Tibial nerve (tissue), 4 donors: ENCODE measurements at places on chromosomes 1 and 21.

- DNase-seq = no peak
These were observed 1.2 kb downstream of the NEXN start for GRCh38 chr1:77889671-77890070.

DNA sequence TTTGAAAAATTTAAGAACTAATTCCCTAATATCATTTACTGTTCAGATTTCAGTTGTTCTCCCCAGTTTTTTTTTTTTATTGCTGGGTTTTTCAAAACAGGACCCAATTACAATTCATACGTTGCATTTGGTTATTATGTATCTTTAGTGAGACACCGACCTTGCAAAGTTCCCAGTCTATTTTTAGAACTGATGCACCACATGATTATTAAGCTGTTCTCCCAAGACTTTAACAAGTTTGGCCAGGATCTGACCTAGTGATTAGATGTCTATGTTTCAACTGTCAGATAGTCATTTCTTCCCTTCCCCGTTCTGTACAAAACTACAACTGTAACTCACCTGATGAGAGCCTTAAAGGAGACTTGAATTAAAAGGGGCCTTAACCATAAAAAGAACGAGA, 7.9 kb downstream of the UBE2T start:
- DNase-seq = no peak

- DNase-seq = no peak
These were observed 17.5 kb upstream of the ZFP69B start for GRCh38 chr1:40432644-40433390.

DNA sequence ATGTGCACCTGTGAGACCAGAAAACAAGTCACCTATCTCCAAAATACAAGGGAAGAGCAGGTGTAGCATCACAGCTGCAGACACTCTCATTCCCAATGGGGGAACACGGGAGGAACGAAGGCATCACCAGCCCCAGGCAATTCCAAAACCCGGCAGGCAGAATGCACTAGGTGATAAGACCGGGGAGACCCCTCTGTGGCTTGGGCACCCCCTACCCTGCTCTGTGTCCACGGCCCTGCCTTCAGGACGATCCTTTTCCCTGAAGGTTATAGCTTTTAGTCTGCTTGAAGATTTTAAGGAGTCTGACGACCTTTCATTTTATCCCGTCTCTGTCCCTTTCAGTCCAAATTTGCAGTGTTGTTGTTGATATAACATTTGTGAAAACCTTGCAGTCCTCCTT, 19.2 kb downstream of the TRPM2 start:
- DNase-seq = no peak

- DNase-seq = peak; percentile 84
These were observed 4.7 kb upstream of the FAAP20 start for GRCh38 chr1:2199042-2199810.

DNA sequence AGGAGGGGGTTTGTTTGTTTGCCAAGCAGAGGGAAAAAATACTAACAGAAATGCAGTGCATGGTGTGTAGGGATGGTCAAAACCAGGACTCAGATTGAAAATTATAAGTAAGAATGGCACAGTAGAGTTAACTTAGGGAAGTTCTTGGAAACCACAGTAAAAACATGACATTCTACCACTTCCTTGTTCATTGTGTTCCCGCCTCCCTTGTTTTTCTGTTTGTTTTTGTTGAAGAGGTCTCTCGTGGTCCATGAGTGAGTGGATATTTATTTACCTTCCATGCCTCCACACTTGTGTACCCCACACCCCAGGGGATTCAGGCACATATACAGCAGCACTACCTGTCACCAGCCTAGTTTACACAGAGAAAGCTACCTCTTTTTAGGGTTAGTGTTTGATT, 69.6 kb downstream of the OLFML2B start:
- no peak for DNase-seq

GRCh38 chr1:43779805-43780403, 72.6 kb downstream of the ST3GAL3 start:
- no peak for DNase-seq

DNA sequence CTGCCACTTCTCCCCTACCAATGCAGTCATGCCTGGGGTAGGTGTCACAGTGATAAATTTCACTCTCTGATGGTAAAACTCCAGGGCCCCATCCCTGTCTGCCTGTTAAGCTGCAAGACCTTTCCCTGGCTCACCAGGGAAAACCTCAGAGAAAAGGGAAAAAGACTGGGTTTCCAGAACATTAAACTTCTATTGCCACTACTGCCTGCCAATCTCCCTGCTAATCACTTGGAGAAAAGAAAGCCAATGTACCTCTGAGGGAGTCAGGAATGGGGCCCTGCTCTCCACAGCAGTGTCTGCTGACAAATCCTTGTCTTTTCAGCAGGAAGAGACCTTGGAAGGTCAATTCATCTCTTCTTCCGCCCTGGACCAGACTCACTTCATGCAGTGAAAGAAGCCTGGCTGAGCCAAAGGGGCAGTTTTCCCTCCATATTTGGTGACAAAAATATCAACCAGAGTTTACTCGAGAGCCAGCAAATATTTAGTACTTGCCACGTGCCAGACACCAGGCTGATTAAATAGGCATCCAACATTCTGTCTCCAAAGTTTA, 49.1 kb upstream of the CTTNBP2NL start:
- DNase-seq = no peak

GRCh38 chr21:27759091-27759659, 792.3 kb upstream of the ADAMTS5 start:
- no peak for DNase-seq

- no peak for DNase-seq
These were observed 92.4 kb downstream of the RUNX1 start for GRCh38 chr21:34956416-34957316.

- no peak for DNase-seq
These were observed 106.7 kb upstream of the SLC5A9 start for GRCh38 chr1:48115835-48116234.

DNA sequence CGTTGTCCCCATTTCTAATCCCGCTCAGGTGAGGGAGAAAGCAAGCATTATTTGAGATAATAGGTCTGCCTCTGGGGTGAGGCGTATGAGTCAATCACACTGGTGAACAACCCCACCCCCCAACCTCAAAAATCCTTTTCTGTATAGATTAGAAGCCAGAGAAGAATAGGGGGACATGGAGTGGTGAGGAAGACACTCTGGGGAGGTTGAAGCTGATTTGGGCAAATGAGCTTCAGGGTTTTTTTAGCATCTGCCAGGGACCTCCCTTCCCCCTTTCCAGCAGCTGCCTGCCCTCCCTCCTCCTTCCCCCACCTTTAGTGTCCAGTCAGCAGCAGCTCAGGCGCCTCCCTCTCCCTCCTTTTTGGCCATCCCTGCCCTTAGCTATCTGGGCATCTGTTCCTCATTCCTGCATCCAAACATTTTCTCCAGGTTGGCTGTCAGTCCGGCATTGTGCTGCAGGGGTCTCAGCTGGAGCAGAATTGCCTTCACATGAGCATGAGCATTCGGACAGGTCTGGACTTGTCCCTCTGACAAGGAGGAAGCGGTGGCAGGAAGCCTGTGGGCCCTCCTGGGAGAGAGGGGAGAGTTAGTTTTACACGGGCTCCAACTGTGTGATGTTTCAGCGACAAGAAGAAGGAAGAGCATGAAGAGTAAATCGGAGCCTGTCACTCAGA, 30.8 kb upstream of the PTGFRN start:
- no peak for DNase-seq

DNA sequence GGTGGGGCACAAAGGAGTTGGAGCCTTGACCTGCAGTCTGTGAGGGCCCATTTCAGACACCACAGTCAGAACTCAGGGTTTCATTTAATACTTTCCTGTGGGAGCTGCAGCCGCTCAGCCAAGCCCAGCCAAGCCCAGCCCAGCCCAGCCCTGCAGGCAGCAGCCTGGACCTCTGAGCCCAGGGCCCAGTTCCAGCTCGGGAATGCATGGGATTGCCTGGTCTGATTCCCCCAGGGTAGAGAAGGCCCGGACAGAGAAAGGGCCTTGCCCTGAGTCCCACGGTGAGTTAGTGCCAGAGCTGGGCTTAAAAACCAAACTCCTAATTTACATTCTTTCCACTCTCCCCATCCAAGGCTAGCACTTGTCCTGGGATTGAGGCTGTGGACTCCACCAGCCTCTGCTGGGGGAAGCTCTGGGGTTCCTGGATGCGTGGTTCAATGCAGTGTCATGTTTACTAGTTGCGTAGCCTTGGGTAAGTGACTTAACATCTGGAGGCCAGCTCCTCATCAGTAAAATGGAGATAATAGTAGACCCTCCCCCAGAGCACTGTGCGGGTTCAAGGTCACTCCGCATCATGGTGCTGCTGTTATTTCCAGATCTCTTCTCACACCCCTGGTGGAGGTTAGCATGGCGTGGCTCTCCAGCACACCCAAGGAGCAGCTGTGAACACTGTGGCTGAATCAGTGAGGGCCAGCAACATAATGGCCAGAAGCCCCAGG, 29.2 kb upstream of the PKP1 start:
- no peak for DNase-seq

DNA sequence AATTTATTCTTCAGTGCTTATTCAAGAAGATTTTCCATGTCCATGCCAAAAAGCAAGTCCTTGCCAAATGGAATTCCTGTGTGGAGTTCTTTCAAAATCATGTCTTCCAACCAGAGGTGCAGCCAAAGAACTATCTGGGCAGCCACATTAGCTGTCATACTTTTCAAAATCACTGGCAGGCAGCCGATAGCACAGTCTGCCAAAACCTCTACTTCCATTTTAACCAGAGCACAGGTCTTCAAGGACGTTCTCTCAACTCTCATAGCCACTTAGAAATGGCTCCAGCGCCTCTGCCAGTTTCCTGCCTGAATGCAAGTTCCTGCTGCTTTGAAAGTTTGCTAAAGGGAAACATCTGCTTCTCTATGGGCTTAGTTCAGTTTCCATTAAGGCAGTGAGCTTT, 975.7 kb upstream of the ADGRL4 start:
- DNase-seq = peak; percentile 34

DNA sequence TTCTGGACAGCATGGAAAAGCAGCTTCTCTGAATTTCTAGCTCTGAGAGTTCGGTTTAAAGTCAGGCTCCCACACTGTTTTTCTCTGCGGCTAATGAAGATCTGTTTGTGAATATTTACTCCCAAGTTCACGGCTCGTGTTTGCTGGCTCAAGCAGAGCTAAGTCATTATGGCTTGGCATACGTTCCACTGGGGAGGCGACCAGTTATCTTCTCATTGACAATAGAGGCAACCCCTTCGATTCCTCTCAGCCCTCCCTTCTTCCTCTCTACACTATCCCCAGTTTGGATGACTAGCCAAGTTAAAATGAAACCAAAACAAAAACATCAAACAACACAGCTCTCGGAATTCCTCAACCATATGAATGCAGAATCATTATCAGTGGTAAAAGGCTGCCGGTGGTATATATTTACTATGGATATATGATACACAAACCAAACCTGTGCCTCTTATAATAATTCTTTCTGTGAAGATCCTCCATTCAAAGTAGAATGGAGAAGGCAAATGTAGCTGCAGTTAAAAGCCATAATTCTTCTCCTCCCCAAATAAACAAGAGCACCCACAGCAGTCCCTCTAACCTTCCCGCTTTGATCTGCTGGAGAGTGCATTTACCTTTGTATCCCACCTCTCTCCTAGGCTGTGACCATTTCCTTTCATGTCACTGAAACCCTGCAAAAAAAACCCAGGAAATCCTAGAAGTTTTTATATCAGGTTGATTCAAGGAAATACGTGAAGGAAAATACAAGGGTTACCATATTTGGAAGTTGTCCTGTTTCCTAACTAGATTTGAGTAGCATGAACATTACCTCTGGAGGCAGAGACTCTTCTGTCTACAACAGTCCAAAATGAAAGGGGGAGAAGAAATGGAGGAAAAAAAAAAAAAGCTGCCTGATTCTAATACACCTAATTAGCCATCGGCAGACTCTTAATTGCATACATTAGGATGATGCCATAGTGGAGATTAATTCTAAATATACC, 108.3 kb upstream of the USH2A start:
- no peak for DNase-seq

GRCh38 chr1:119472080-119472818, 34.8 kb upstream of the HSD3B1 start:
- DNase-seq = no peak

DNA sequence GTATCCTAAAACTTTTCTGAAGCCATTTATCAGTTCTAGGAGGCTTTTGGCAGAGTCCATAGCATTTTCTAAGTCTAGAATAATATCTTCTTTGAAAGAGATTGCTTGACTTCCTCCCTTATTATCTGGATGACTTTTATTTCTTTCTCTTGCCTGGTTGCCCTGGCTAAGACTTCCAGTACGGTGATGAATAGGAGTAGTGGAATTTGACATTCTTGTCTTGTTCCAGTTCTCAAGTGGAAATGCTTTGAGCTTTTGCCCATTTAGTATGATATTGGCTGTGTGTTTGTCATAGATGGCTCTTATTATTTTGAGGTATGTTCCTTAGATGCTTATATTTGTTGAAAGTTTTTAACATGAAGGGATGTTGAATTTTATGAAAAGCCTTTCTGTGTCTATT, 1647.9 kb downstream of the PLA2G4A start:
- no peak for DNase-seq

- DNase-seq = peak; percentile 11
These were observed 55.8 kb downstream of the CENPF start for GRCh38 chr1:214658785-214659184.

DNA sequence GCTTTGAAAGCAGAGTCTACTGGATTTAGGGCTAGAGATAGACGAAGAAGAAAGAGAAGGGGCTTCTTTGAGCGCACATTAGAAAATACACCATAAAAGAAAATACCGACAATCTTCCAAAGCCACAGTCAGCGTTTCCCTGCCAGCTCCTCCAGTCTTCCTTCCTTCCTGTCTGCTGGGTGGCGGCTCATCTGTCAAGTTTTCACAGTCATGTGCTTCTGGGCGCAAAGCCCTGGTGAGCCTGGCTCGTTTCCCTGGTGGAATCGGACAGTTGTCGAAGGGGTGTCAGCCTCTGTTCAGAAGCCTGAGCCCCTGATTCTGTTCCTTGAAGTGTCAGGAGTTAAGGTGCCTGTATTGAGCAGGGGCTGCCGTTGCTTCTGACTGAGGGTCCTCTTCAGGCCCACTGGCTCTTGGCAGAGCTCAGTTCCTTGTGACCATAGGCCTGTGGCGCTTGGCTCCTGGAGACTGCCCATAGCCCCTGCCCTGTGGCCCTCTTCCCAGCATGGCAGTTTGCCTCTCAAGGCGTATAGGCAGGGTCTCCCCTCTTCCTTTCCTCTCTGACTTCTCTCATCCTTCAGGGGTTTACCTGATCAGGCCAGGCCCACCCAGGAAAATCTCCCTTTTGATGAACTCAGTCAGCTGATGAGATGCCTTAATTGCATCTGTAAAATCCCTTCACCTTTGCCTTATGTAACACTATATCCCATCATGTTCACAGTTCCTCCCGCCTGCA, 58.6 kb downstream of the ADARB1 start:
- peak; percentile 43 for DNase-seq

GRCh38 chr1:18657506-18658201, 27.0 kb downstream of the PAX7 start:
- DNase-seq = no peak
